BJ (cell line): ENCODE measurements at places on chromosomes 4 and X.
A peak's percentile ranks its signal among the peaks of the same experiment; 100 is the strongest.

DNA sequence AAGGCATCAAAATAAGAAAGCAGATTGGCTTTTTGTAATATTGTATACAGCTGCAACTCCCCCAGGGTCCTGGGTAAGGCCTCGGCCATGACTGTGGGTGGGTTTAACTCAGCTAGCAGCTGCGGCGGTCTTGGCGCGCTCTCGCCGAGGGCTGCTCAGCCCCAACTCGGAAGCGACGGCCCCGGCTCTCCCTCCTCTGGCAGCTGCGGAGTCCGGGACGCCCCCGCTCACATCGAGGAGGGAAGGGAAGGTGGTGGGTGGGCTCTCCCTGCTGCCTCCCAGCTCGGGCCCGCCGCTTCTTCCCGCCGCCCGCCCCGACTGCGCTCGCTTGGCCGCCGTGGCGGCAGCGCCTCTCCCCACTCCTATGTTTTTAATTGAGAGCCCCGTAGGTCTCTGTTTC, 51.2 kb downstream of the GPR50 start:
- no peak for DNase-seq

DNA sequence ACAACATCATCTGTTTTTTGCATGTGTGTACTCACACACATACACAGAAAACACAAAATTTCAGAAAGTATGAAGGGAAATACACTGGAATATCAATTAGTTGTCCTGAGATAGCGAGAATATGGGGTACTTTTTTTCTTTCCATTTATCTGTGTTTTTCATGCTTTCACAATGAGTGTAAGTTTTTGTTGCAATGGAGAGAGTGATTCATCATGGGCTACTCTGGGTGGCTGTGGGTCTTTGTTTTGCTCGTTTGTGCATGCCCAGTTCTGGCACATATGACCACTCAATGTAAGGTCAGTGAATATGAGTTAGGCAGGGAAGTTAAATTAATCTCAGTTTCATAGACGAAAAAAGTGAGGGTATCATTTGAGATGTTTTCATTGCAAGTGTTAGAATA, 26.9 kb downstream of the XK start:
- no peak for DNase-seq

GRCh38 chr4:120399826-120400225, 333.2 kb upstream of the MAD2L1 start:
- DNase-seq = no peak

- no peak for DNase-seq
These were observed 6.0 kb upstream of the SH3TC1 start for GRCh38 chr4:8192748-8193738.

DNA sequence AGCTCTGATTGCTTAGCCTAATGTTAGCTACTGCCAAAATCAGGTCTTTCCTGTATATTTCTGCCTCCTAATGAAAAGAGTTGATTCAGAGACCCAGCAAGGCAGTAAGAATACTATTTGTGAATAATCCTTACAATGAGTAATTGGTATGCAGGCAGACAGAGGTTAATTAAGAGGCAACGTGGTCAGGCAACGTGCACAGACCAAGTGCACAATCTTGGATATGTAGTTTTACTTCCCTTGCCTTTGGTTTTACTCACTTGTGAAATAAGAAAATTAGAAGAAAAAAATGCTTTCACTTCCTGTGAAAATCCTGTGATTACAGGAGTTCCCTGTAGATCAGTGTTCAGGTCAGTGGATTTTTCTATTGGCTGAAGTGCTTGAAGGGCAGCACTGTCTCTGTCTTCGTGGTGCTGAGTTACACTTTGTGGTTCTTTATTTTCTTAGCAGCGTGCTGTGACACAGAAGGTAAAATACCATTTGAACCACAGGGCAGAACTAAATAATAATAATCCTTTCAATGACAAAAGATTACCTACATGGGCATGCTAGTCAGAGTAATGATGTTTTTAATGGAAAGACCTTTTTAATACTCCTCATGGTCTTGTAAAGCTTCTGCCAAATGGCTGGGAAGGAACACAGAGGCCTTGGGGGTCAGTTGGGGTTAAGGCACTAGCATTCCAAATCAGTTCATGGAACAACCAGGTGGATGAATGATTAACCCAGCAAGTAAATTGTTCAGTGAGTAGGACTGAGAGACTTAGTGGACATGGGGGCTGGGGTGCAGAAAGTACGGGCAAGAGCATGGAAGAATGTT, 430.9 kb downstream of the MAPK10 start:
- no peak for DNase-seq

GRCh38 chrX:103637604-103638338, 9.0 kb downstream of the TCEAL1 start:
- DNase-seq = no peak

GRCh38 chrX:118545510-118545909, 49.9 kb downstream of the DOCK11 start:
- no peak for DNase-seq

DNA sequence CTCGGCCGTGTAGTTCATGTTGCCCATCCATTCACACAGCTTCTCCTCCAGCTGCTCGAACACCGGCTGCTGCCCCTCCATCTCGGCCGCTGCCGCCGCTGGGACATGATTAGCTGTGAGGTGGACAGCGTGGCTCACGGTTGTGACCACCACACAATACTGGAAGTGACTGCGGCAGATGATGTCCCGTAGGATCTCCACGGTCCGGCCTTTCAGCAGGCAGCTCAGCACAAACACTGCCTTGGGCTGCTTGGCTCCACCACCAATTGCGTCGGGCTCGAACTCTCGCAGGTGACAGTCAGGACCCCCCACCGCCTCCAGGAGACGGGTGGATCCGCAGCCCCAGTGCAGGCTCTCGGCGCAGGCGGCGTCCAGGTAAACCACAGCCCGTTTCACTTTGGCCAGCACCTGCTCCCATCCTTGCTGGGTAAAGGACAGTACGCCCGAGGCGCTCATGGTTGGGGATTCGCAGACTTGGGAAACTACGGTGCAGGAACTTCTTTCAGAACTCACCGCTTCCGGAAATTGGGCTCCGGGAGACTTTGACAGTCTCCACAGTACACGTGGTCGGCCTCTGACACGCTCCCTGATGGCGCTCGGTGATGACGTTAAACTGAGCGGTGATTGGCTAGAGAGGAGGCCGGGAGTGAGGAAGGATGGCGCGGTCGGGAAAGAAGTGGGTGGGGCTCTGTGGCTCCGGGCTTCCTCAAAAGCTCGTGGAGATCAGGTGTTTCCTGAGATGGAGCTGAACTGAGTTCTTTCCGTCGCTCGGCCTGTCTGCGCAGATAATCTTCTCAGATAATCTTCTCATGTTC, at the start of gene SCFD2:
TSS of gene SCFD2 (minus strand) at position 576 of the 815 bp plus-strand sequence.
- peak; percentile 76 for DNase-seq

DNA sequence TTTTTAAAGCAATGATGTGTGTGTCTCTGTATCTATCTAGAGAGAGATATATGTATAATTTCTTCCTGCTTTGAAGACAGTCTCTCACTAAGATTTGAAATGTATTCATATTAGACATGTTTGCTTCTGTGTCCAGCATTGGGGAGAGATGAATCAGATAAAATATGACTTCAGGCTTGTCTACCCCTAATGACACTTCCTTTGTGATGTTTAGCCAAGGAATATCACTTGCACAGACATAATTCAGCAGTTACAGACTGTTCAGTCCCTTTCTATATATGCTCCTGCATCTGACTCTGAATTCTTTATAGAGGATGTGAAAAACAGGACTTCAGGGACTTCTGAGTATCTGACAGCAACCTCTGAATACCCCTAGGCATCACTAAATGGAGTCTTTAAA, 158.4 kb downstream of the DCLK2 start:
- DNase-seq = no peak

GRCh38 chr4:23382879-23383278, 507.0 kb downstream of the PPARGC1A start:
- DNase-seq = no peak

- DNase-seq = no peak
These were observed 11.7 kb downstream of the AFP start for GRCh38 chr4:73447671-73448070.
